Cerebellar cortex (tissue), 1 donor: ENCODE measurements at places on chromosomes 11 and 22.

DNA sequence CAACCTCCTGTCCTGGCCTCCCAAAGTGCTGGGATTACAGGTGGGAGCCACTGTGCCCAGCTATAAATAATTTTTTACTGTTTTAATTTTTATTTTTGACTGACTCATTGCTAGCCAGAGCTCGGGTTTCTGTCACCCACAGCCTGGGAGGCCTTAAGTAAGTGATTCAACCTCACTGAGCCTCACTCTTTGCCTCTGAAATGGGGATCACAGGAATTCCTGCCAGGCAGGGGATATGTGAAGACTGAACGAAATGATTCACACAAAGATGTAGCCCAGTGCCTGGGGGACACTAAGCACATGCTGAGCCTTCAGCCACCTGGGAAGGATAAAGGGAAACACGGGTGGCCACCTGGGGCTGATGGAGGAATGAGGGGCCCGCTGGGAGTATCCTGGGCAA lies 3.8 kb upstream of the LRRC74B start:
- DNase-seq: no peak

- peak; percentile 47 for DNase-seq
These were observed 72.5 kb downstream of the MICAL2 start for GRCh38 chr11:12182676-12183541.

- peak; percentile 66 for DNase-seq
These were observed 8.8 kb upstream of the CUL5 start for GRCh38 chr11:107999759-108000455.

GRCh38 chr11:15884141-15884540 lies 472.2 kb downstream of the SOX6 start:
- no peak for DNase-seq

DNA sequence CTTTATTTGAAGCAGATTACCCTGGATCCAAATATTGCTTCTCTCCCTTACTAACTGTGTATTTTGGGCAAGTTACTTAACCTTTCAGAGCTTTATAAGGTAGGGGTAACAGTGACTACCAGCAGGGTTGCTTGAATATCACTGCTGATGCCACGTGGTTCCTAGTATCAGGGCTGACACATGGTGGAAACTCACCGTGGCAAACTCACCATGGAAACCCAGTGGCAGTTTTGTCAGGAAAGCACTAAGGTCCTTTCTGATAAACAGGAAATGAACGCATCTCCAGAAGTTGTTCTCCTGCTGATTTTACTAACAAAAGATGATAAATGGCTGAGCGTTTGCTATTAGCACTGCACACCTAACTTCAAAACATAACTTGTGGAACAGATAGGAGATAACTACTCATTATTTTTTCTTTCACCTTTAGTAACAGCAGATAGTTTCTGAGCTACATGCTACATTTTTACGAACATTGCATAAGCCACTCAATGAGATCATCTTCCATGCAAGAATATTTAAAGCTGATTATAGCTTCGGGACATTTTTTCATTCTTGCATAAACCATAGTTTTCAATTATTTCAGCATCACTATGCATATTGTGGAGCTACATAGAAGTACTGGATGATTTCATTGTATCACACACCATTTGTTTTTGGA lies 59.7 kb upstream of the RAG2 start:
- DNase-seq: no peak

DNA sequence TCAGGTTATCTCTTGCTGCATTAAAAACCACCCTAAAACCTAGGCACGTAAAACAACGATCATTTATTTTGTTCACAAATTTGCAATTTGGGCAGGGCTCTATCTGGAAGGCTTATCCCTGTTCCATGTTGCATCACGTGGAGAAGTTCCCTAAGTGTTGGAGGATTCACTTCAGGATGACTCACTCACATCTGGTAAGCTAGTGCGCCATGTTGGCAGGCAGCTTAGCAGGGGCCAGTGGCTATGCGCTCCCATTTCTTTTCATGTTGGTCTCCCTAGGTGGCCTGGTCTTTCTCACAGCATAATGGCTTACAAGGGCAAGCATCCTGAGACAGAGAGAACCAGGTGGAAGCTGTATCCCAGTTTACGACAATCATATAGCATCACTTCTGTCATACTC lies 226.8 kb downstream of the BLID start:
- DNase-seq: no peak

DNA sequence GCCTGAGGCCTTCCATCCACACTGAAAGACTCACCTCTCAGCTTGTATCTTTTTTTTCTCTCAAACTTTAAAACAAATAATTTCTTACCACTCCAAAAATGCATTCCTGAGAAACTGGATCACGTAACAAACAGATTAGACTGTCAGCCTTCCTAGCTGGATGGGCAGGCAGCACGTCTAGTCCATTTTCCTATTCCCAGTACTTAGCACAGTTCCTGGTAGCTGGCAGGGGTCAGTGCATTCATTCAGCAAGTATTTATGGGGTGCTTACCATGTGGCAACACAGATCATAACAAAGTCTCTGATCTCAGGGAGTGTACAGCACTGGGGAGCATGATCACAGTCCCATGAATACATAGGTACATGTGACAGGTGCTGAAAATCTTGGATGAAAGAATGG lies 89.6 kb downstream of the UBASH3B start:
- no peak for DNase-seq

GRCh38 chr11:130124096-130124495 lies 35.5 kb upstream of the ST14 start:
- no peak for DNase-seq

GRCh38 chr11:19279451-19279850 lies 38.7 kb upstream of the E2F8 start:
- no peak for DNase-seq

DNA sequence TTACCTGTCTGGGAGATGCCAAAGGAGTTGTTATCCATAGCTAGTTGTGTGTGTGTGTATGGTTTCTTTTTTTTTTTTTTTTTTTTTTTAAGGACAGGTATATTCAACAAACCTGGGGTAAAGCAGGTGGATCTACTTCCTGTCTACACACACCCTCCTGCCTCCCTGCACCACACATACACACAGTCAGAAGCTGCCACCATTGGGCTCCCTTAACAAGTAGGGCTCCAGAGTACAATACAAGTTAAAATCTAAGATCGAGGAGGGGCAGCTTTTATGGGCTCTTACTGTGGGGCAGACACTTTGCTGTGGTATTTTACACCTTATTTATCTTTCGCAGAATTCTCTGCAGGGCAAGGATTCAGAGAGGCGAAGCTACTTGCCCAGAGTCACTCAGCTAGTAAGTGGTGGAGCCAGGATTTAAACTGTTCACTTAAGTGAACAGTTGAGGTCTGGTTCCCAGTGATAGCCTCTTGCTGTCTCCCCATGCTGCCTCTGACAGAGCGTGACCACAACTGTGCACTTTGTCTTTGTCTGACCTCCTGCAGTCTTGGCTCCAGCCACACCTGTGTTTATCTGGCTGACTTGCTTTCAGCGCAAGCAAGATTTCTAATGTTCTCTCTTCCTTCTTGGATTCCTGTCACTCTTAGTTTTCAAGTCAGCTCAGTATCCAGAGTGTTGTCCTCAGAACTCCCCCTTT lies 135.0 kb downstream of the CSNK2A3 start:
- no peak for DNase-seq

DNA sequence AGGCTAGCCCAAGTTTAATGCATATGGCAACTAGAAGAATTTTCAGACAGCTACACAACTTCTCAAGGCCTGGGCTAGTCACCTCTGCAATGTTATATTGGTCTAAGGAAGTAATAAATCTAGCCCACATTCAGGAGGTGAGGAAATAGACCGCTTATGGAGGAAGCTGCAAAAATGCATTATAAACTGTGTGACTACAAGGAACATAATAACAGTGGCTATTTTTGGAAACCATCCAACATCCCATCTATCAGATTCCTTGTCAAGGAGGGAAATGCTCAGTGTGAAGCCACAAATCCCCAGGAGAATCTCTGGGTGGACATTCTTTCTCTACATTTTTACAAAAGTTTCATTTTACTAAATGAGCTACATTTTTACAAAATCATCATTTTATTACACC lies 76.1 kb downstream of the BBOX1 start:
- DNase-seq: no peak

GRCh38 chr11:18105086-18105801 lies 638 bp downstream of the SAAL1 start:
- DNase-seq: no peak

DNA sequence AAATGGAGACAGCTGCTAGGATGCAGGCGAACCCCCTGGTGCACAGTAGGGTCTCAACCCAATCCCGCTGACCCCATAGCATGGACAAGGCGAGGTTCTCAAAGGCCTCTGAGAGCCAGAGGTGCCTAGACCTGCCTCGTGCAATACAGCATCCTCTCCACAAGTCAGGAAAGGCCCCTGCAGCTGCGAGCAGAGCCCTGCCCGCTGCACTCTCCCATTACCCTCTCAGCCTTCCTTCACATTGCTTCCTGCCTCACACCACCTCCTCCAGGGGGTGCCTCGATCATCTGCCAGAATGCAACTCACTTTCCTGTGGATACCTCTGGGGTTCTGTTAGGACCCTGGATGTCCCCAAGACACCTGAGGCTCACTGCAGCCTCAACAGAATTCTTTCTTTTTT lies 42.8 kb upstream of the TCF20 start:
- DNase-seq: no peak

DNA sequence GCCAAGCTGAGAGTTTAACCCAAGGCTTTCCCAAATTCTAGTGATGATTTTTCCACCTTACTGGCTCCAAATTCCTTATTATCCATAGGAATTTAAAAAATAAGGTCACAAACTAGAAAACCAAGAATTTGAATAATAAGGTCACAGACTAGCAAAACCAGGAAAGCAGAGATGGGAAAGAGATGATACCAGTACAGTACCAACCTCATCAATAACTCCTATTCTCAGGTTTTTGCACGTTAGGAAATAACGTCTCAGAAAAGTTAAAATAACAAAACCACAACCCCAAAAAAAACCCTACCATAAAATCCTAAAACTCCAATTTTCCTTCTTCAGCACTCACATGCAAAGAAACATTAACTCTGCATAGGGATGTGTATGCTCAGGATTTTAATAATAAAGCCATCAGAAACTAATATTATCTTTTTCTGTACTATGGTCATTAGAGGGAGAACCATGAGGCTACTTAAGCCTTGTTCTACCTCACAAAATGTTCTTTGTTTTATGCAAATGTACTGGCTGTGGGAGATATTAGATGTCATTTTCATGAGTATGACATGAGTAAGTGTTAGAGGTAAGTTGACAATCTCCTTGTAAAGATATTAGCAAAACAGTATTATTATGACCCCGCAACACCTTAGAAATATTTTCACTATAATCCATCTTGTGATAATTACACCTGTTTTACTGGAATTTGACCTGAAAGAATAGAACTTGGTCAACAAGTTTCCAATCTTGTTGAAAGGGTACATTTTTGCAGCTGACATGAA lies 16.1 kb upstream of the EED start:
- no peak for DNase-seq

GRCh38 chr11:72238040-72238450 lies 5.9 kb downstream of the PHOX2A start:
- DNase-seq: peak; percentile 64

GRCh38 chr22:47230741-47231140 lies 468.3 kb downstream of the TBC1D22A start:
- no peak for DNase-seq

DNA sequence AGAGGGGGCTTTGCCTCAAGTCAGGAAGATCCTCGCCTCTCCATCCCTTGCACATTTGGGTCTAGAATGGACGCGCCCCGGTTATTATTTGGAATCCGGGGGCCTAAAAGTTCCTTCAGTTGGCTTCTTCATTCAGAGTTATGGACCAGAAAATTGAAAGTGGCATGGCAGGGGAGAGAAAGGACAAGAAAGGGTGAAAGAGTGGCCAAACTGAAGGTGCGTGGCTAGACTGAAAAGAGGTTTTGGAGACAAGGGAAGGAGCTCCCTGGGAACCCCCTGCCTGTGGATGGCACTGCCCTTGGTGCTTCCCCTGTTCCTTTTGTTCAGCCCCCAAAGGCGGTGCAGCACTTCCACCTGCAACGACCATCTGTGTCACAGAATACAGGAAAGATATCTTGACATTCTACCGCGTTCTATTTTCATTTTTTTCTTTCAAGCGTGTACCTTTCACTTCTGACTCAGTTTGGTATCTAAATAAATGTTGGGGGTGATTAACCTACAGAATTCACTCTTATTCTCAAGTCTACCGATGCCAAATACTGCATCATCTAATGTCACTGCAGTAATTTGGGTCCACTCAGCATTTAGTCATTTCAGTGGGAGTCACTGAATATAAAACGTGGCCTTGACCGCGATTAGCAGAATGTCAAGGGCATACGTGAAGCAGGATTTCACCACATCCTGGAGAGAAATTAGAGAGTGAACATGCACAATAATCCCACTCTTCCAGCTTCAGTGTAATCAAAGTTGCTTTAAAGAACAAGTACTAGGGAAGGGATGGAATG lies 88.1 kb upstream of the ARHGAP32 start:
- DNase-seq: no peak

GRCh38 chr22:31291481-31292235 lies 630 bp downstream of the PIK3IP1 start:
- peak; percentile 67 for DNase-seq

DNA sequence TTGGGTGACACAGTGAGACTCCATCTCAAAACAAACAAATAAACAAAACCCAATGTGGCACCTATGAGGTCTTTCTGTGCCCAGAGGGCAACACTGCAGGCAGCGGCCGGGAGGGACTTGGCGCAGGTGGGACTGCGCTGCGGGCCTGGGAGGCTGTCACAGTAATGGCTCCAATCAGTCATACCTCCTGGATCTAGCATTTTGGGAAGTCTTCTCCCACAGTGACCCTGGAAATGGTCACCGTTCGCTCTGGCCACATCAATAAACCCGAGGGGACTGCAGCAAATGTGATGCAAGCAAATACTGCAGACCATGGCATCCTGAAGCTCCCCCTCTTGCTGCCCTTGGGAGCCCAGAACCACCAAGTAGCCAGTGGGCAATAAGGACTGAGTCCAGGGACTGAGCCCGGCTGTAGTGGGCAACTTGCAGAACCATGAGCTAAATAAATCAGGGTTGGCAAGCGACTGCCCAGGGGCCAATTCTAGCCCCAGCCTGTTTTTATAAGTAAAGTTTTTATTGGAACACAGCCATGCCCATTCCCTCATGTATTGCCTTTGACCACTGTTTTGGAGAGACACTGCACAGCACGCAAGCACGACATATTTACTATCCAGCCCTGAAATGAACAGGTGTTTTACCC lies 15.4 kb downstream of the SHANK2 start:
- no peak for DNase-seq

- DNase-seq: no peak
These were observed 12.7 kb downstream of the CCDC73 start for GRCh38 chr11:32781721-32782120.

- no peak for DNase-seq
These were observed 101.4 kb downstream of the DBX1 start for GRCh38 chr11:20058749-20059458.

DNA sequence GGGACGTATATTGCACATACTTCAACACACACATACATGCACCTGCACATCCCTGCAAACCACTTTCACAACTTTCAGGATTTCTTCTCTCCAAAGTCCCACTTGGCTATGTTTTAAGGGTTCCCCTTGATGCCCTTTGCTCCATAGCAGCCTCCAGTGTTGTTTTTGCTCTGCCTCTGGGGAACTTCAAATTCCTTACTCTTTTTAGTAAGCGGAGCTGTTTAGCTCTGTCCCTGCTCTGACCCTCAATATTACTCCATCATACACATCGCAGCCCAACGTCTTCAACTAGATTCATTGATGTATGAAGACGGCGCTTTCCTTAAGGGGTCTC lies 18.3 kb downstream of the PRR5L start:
- DNase-seq: no peak

GRCh38 chr11:110947096-110947495 lies 234.9 kb upstream of the ARHGAP20 start:
- DNase-seq: no peak

GRCh38 chr22:36578619-36579018 lies 49.7 kb upstream of the EIF3D start:
- no peak for DNase-seq
